AG08396 (cell line): ENCODE measurements at places on chromosomes 4 and X.

GRCh38 chr4:132548463-132548862 is 600.6 kb upstream of the PCDH10 start:
- DNase-seq = no peak

GRCh38 chrX:103248553-103248952 is 6.4 kb downstream of the TCEAL8 start:
- no peak for DNase-seq

DNA sequence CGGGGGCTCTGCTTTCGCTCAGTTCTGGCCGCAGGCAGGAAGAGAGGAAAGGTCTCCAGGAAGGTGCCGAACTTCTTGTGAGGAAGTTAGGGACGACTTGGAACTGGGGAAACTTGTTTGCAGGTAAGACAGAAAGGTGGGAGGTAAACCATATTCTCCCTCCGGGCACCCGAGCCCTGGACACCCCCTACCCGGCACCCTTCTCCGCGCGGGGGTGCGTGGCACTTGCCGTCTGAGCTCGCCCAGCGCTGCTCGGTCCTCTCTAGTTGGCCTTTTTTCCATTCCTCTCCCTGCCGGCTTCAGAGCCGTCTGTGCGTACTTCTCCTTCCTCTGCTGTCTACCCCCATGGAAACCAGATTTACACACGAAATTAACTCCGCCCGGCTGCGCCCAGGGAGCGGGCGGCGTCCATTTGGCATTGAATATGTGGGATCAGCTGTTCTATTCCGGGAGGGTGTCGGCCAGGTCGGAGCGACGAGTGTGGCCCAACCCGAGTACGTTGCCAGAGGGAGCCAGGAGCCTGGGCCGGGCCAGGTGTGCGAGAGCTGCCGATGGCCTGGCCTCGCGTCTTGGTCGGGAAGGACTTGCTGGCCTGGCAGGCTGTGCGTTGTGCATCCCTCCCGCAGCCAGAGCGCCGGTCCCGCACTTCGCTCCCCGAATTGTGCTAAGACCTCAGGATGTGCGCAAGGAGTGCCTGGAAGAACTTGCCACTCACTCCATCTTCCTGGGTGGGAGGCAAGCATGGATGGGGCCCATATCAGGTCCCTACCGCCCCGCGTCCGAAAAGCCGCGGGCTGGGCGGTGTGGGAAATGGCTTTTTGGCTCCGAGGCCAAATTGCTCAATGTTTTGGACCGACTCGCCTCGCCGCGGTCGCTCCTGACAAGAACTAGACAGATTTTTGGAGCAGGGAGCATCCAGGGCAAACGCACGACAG is 1.7 kb downstream of the PDGFRA start:
- DNase-seq = peak; percentile 55

- DNase-seq = no peak
Observed at GRCh38 chrX:105694839-105695238, 127.5 kb upstream of the NRK start.
